Dorsolateral prefrontal cortex (tissue), 122 donors: ENCODE measurements at places on chromosomes 1 and 21.

- no peak for DNase-seq
Measured at GRCh38 chr1:109918671-109919070, 8.0 kb downstream of the CSF1 start.

GRCh38 chr1:21655259-21655658 is 13.9 kb downstream of the RAP1GAP start:
- DNase-seq = no peak

DNA sequence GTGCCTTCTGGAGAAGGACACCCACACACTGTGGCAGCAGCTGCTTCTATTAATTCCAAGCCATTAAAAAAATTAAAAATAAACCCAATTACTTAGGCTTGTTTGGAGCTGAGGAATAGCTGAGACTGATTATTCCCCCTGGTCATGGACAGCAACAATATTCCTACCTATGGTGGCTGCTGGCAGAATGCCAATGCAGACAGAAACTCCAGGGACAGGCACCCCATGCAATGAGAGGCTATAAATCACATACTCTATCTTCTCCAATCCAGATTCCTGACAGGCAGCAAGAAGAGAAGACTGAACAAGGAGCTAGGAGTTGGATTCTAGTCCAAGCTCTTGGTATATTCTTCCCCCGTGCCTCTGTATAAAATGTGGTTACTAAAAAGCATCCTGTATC is 275.4 kb upstream of the BEND5 start:
- no peak for DNase-seq

GRCh38 chr1:117188816-117189437 is 21.8 kb downstream of the VTCN1 start:
- DNase-seq = no peak

GRCh38 chr1:226433341-226433720 is 25.4 kb upstream of the PARP1 start:
- no peak for DNase-seq

GRCh38 chr1:185534801-185535200 is 199.4 kb upstream of the HMCN1 start:
- no peak for DNase-seq

DNA sequence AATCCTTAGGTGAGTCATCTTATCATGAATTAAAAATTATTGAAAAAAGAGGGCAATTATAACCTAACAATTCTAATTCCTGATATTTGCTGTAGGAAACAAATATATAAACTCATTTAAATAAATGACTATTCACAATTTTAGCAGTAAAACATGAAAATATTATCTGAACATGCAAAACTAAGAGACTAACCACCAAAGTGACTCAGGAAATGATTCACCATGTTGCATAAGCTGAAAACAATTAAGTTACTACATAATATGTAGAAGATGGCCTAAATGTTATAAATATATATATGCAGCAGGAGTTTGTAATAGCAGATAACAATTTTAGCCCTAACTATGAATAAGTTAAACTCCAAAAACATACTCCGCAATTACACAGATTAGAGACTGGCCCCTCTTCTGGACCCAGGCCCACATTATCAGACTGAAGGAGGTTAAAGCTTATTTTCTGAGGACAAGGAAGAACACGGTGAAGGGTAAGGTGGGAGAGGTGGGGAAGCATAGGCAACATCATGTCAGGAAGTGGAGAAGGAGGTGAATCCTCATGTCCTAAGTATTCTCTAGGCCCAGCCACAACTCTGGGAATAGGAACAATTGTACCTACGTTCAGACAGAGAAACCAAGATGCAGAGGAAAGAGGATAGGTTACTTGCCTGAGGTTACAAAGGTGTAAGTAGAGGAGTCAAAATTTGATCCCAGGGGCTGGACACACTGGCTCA is 15.6 kb upstream of the AIM2 start:
- DNase-seq = no peak

GRCh38 chr1:1421147-1421906 is at the start of gene ANKRD65:
ANKRD65 (minus strand) TSS chr1:1421276; CDS start chr1:1421005, 271 bp downstream.
- DNase-seq = no peak

- peak; percentile 91 for DNase-seq
Measured at GRCh38 chr21:33069994-33070743, at the start of gene OLIG1. OLIG1 (plus strand) TSS chr21:33070141; CDS start chr21:33070247, 106 bp downstream.

DNA sequence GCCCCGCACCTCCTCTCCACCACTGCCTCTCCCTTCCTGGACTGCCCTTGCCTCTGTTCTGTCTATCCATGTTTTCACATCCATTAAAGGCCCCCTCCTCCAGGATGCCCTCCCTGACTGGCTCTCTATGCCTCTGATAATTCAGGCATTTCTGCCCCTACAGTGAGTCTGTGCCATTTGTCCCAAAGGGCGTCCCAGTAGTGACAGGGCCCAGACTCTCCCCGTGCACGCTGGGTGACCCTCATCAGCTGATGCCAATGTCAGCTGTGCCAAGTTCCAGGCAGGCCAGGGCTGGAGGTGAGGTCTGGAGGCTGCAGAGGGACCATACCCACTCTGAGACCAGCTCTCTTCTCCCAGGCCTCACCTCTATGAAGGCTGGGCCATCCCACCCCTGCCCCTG is 3.2 kb upstream of the PLEKHG5 start:
- no peak for DNase-seq

- DNase-seq = no peak
Measured at GRCh38 chr1:29243023-29243870, 6.9 kb downstream of the PTPRU start.

GRCh38 chr1:102002057-102002456 is 5.3 kb upstream of the OLFM3 start:
- DNase-seq = no peak

- DNase-seq = no peak
Measured at GRCh38 chr1:3053986-3054385, 15.0 kb upstream of the PRDM16 start.

GRCh38 chr1:226964611-226965486 is 24.8 kb downstream of the COQ8A start:
- DNase-seq = no peak

GRCh38 chr1:168053681-168054080 is 83.0 kb downstream of the GPR161 start:
- DNase-seq = no peak

- DNase-seq = peak; percentile 34
Measured at GRCh38 chr1:157969697-157970485, 23.6 kb upstream of the KIRREL1 start.

GRCh38 chr1:219325368-219325742 is 151.7 kb downstream of the LYPLAL1 start:
- no peak for DNase-seq

DNA sequence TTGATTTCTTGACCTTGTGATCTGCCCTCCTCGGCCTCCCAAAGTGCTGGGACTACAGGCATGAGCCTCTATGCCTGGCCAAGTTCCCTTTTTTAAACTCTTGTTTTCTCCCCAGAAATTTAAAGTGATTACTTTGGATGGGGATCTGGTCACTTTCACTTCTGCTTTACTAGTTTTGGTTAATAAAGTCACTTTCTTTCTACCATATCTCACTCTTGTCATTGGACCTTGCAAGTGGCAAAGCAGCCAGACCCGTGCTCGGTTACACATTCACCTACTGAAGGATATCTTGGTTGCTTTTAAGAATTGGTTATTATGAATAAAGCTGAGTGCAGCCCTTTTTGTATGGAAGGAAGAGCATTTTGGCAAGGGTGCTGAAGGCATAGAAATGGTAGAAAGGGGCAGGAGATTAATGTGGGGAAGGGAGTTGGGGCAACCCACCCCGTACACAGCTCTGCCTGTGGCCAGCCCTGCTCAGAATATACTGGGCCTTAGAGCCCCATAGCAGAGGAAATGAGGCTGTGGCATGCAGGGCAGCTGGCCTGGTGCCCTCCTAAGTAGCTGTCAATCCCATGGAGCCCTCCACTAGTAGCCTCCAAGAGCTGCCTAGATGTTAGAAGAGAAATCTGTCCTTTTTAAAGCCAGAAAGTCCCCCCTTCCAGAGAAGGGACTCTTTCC is 40.7 kb downstream of the CD2 start:
- no peak for DNase-seq

- no peak for DNase-seq
Measured at GRCh38 chr21:18368205-18368604, 35.4 kb downstream of the TMPRSS15 start.

DNA sequence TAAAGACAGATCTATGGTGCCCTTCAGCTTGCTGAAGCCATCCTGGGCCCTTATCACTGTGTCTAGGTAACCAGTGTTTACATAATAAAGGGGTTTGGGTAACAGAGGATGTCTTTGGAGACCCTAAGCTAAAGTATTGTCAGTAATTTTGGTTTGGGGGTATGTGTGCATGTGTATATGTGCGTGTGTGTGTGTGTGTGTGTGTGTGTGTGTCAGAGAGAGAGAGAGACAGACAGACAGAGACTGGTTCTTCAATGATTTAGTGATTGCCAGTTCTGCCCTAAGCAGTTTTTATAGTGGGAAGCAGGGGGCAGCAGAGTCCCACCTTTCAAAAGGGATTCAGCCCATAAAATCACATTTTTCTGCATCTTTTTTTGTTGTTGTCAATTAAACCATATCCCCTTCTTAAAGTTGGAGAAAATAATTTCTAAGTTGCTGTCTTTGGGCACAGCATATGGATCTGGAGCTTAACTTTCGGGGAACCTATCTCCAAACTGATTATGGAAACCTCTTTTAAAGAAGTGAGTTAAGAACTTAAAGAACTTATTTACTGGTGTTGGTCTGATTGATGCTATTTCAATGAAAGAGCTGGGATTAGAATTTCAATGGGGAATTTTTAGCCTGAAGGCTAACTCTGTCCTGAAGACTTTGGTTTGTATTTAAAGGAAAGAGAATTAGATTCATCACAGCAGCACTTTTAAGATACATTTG is 51.1 kb downstream of the ZNF326 start:
- no peak for DNase-seq

- no peak for DNase-seq
Measured at GRCh38 chr1:230020451-230020850, 46.6 kb upstream of the GALNT2 start.

- DNase-seq = no peak
Measured at GRCh38 chr1:98086156-98086555, 165.3 kb upstream of the DPYD start.

DNA sequence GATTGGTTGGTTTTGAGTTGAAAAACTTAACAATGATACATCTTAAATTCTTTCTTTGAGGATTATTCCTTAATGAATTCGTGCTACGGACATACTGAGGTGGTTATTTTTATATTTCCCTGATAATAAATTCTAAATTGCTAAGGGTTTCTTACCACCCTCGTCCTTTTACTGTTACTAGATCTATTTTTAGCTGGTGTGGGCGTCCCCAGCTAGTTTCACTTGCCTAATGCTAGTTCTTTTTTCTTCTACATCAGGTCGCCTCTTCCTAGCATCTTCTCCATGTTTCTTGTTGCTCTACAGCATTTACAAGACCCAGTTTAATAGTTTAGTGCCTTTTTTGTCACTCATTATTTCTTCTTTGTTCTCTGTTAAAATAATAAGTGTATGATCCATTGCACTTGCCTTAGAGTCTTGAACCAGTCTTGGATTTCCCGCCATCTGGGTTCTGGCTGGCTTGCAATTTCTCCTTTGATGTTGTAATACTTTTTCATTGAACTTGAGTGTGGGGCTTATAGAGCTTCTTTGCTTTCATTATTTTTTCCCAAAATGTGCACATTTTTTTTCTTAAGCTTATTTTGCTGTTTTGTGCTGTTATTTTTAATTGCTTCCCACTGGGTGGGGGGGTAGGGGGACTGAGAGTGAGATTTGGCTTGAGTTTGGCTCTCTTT is 677 bp upstream of the HSD11B1 start:
- no peak for DNase-seq

DNA sequence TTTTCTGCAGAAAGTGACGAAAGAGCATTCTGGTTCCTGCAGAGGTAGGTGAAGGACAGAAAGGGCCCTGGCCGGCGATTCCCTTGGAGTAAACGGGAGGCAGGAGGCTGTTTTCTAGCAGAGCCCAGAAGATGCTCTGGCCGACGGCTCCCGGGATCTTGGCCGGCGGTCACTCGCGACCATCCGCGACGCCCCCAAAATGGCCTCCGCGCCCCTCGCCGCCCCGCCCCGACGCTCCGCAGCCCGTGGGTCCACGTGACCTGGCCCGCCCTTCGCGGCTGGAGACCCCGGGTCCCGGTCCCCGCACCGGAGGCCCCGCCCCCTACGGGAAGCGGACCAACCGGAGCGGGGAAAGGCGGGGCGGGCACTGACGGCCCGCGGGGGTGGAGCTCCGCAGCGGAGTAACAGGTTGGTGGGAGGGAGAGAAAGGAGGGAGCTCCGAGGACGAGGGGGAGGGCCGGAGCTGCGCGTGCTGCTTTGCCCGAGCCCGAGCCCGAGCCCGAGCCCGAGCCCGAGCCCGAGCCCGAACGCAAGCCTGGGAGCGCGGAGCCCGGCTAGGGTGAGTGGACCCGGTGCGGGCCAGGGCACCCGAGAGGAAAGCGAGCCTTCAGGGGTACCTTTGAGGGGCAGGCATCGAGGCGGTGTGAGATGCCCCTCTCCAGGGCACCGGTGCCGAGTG is at the start of gene CGN:
Gene CGN, plus strand, starts transcription at position 431 of the 679 bp plus-strand sequence. CDS start 7,133 bp downstream, outside the sequence.
- DNase-seq = peak; percentile 82

- no peak for DNase-seq
Measured at GRCh38 chr1:184604152-184604900, 150.3 kb downstream of the EDEM3 start.

- DNase-seq = no peak
Measured at GRCh38 chr1:55828044-55828443, 612.9 kb upstream of the USP24 start.

GRCh38 chr1:952201-952600 is 6.9 kb downstream of the NOC2L start:
- no peak for DNase-seq

DNA sequence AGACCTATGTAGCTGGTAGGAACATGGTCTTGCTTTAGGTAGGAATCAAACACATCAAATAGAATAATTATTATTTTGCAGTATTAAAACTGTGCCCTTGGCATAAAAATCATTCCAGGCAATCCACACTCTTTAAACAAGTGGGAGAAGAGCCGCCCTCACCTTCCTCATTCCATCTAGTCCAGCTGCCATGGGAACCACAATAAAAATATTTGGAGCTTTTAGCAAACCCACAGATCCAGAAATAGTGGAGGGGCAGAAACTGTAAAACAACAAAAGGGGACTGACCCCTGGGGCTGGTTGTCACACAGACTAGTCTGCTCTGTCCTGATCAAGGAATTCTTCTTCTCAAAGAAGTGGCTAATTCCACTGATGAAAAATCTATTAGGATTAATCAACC is 61.6 kb downstream of the PTPRC start:
- no peak for DNase-seq

- DNase-seq = peak; percentile 88
Measured at GRCh38 chr21:43975469-43976098, 36.5 kb upstream of the TRAPPC10 start.

GRCh38 chr1:89954401-89954800 is 40.5 kb upstream of the ZNF326 start:
- DNase-seq = no peak

DNA sequence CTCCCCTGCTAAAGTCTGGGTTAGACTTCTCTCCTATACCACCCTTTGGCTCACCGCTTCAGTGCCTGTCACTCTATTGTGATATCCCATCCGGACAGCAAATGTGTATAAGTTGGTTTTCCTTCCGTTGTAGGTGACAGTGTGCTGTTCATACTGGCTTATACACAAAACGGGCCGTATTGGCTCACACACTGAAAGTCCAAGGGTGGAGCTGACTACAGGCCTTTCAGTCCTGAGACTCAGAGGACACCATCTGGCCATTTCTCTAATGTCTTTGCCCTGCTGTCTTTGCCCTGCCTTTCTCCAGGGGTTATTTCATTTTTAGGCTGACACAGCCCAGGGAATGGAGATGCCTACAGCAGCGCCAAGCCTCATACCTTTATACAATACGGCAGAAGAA is 90.7 kb downstream of the URB2 start:
- no peak for DNase-seq
